ENCODE measurements at places on chromosomes 2 and 18.

- DNase-seq = no peak
These were observed 55.7 kb downstream of the CCDC93 start for GRCh38 chr2:117958186-117958585.

DNA sequence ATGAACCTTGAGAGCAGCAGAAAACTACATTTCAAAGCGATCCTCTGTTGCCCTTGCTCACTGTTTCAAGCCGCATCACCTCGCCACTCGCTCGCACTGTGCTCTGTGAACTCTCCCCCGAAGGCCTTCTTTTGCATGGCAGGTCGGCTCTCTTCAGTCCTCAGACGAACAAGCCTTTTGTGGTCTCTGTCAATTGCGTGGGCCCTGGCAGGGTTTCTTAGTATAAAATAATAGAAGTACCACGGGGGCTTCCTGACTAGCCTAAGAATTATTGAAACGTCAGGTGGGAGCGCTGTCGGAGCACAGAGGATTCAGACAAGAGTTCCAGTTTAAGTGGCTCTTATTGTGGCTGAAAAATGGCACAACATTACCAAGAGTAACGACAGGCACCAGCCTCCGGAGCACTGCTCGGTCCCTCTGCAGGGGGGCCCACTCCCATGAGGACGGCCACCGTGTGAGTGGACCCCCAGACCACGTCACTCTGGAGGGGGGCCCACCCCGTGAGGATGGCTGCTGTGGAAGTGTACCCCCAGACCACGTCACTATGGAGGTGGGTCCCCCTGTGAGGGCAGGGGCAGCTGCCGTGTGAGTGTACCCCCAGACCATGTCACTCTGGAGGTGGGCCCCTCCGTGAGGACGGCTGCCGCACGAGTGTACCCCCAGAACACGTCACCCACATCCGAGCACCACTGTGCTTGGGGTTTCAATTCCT, 237.7 kb downstream of the HDAC4 start:
- DNase-seq = no peak

DNA sequence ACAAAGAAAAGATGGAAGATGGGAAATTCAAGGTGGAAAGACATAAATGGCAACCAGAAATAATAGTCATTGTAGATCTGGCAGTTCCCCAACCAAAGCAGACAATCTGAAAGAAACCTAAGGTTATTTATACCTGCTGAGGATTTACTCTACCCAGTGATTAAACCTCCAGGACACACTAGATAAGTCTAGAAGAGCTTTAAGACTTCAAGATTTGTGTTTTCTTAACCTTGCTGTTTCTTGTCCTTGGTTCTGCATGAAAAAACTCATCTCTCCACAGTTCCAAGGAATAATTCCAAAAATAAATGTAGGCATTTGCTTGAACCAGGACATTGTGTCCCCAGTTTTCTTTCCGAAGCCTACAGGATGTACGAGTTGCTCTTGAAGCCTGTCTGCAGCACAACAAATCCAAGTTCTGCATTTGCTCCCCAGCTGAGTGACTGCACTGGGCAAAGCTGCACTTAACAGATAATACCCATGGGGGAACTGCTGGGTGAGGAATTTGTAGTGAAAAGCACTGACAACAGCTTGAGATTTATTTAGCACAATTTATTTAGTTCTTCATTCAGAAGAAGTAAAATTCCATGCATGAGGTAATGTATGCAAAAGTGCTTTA, 19.8 kb downstream of the DTNA start:
- no peak for DNase-seq

- DNase-seq = no peak
These were observed 57.8 kb downstream of the SPRED2 start for GRCh38 chr2:65374575-65374974.

- no peak for DNase-seq
These were observed 103.8 kb upstream of the OSR1 start for GRCh38 chr2:19462256-19462645.

Measured in activated T-cell treated with anti-CD3 and anti-CD28 coated beads, Interleukin-2, amount 50 U/mL, for 48 hours (primary cell).